ENCODE measurements at places on chromosomes 2 and 18.

- DNase-seq, result peak; percentile 40
Observed at GRCh38 chr2:32745191-32745590, 117.3 kb downstream of the TTC27 start.

DNA sequence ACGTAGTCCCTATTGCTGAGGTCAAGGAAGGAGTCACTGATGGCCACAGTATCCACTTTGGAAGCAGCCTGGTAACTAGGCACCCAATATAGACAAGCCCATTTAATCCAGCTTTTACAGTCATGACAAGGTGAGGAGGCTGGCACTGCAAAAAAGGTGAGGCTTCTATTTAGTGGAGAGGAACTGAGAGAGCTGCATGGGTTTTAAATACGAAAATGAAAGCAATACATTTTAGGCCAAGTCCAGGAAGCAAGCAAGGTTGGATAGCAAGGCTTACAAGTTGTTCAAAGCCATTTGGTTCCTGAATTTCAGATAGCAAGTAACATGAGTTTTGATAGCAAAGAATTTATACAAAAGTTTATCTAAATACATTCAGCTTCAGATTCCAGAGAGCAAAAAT is 80.4 kb downstream of the SGPP2 start:
- no peak for DNase-seq

DNA sequence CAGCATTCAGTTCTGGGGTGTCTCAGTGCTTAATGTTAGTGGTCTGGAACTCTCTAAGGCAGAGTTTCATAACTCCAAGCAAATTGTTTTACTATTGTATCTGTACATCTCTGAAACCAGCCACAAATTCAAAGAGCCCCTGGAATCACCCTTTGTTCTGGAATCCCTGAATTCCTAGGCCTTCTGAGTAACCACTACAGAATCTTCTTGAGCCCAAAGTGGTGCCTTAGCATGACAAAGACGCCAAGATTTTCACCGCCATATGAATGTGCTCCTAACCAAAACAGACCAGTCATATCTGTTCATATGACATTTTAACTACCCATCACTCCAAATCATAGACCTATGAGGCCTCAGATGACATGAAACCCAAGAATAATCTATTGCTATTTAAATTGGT is 668.1 kb downstream of the EPHA4 start:
- no peak for DNase-seq

- DNase-seq, result no peak
Observed at GRCh38 chr2:200763422-200763821, 48.3 kb upstream of the BZW1 start.

- no peak for DNase-seq
Observed at GRCh38 chr2:190791347-190791975, 89.2 kb upstream of the GLS start.

- DNase-seq, result no peak
Observed at GRCh38 chr2:73009177-73009839, 62.2 kb downstream of the SFXN5 start.

GRCh38 chr2:50922506-50922905 is 109.4 kb downstream of the NRXN1 start:
- no peak for DNase-seq

- no peak for DNase-seq
Observed at GRCh38 chr2:160664603-160665140, 171.1 kb upstream of the RBMS1 start.

GRCh38 chr2:2389215-2389614 is 58.1 kb upstream of the MYT1L start:
- no peak for DNase-seq

GRCh38 chr2:100394111-100394641 is 23.3 kb downstream of the CHST10 start:
- DNase-seq, result no peak

- no peak for DNase-seq
Observed at GRCh38 chr2:25966531-25967270, 15.6 kb downstream of the KIF3C start.

GRCh38 chr2:165114346-165114939 is 89.4 kb downstream of the SCN3A start:
- peak; percentile 66 for DNase-seq

GRCh38 chr2:237453671-237454070 is 33.4 kb upstream of the MLPH start:
- DNase-seq, result no peak

- no peak for DNase-seq
Observed at GRCh38 chr2:108436976-108437375, 12.0 kb upstream of the GCC2 start.

DNA sequence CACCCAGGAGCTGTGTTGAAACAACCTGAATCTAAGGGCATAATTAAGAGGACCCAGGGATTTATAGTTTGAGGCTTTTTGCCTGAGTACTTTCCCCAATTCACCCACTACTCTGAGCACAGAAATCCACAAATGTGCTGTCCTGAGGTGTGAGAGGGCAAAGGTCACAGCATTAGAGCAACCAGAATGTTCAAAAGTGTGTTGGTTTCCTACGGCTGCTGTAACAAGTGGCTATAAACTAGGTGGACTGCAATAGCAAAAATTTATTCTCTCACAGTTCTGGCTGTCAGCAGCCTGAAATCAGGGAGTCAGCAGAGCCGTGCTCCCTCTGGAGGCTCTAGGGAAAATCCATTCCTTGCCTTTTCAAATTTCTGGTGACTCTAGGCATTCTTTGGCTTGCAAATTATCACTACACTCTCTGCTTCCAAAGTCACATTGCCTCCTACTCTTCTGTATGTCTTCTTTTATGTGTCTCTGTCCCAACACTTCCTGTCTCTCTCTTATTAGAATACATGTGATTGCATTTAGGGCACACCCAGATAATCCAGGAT is 91.4 kb upstream of the TACR1 start:
- DNase-seq, result no peak

DNA sequence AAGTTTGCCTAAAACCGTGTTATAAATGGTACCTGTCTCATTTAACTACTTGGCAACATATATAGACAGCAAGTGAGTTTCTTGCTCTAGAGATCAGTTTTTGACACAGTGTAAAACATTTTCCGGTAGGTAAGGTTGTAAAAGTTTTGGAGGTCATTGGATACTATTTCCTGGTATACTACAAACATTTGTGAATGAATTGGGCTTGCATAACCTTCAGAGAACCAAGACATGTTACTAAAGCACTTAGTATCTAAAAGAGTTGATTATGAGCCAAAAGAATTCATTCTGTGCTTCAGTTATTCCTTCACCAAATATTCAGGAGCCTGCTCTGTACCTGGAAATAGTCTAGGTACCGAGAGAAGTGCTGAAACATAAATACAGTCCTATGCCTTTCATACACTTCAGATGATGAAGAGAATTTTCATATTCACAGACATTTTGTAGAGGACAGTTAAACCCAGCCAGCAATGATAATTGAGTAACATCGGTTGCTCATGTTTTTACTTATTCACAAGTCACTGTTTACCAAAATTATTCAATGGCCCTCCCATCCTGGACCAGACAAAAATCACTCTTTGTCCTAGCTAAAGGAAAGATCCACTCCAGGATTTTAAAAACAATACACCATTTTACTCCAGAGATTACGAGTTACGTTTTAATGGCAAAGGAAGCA is 319.4 kb upstream of the RBMS1 start:
- DNase-seq, result no peak

- no peak for DNase-seq
Observed at GRCh38 chr2:178947006-178947405, 102.9 kb downstream of the CCDC141 start.

DNA sequence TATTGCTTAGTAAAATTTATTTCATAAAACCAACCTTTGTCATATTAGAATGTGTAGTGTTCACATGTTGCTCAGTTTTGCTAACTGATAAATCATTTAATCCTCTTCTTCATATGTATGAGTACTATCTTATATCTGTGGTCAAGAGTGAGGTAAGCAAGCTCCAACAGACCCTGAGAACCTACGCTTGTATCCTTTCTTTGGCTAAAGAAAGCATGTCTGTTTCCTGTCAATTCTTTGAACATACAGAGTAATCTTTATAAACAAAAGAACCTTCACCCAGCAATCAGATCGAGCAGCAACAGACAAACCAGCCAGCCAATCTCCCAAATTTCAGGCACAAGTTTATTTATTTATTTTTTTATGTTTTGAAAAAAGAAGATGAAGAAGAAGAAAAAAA is 6.4 kb downstream of the ADCYAP1 start:
- no peak for DNase-seq

DNA sequence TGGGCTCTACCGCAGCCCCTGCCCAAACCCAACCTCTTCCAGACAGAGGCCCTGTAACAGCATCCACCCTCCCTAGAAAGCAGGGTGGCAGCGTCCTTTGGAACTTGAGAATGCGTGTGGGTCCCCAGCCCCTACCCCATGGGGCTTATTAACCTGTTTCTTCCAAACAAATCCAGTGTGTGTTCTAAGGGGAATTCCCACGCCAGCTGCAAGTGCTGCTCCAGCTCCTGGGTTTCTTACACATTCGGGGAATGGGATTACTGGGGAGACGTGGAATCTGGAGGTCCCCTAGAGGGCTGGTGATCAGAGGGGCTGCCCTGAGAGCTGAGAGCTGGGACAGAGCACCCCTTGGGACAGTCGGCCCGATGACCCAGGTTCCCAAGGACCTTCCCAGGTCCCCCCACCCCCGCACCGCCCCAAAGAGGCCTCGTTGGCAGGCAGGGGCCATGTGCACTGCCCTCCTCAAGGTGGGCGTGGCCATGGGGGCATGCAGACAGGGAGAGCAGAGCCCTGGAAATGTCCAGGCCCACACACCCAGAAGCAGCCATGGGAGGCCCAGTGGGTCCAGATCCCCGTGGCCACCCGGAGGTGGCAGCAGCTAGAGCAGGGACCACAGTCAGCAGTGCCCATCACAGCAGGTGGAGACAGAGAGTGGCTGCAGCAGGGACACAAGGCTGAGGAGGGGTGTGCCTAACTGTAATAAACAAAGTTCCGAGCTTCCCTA is 18.8 kb upstream of the TEX44 start:
- no peak for DNase-seq

- no peak for DNase-seq
Observed at GRCh38 chr2:187313831-187314230, 134.2 kb downstream of the CALCRL start.

DNA sequence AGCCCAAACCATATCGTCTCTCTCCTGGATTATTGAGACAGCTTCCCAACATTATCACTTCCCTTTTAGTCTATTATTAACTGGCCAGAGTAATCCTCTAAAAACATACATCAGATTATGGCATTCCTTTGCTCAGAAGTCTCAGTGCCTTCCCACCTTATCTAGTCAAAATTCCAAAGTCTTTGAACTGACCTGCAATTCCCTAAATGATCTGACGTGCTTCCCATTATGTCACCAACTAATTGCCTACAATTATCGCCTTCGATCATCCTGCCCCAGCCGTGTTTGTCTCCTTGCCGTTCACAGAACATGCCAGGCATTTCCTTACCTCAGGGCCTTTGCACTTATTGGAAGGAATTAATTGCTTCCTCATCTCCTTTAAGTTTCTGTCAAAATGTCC is 332.4 kb downstream of the IRS1 start:
- DNase-seq, result no peak

DNA sequence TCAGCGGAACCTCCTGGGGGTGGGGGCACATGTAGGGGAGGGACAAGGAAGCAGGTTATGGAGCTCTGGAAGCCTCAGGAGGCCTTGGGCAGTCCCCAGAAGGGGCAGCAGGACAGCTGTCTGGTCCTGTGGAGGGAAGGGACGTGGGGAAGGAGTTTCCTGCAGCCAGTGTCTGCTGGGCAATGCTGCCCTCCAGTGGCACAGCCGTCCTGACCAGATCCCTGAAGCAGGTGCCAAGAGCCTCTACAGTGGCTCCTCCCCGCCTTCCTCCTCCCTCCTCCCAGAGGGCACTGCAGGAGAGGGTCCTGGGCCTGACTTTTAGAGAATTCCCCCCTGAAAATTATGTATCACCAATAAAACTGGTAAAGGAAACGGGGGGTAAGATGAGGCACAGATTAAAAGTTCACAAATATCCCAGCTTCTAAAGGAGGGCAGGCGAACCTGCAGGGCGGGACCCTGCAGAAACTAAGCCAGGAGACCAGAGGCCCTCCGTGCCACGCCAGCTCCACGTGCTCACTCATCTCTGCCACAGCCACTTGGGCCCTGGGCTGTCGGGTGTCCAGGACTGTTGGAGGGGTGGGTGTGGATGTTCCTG is 258.5 kb downstream of the TWIST2 start:
- peak; percentile 25 for DNase-seq

DNA sequence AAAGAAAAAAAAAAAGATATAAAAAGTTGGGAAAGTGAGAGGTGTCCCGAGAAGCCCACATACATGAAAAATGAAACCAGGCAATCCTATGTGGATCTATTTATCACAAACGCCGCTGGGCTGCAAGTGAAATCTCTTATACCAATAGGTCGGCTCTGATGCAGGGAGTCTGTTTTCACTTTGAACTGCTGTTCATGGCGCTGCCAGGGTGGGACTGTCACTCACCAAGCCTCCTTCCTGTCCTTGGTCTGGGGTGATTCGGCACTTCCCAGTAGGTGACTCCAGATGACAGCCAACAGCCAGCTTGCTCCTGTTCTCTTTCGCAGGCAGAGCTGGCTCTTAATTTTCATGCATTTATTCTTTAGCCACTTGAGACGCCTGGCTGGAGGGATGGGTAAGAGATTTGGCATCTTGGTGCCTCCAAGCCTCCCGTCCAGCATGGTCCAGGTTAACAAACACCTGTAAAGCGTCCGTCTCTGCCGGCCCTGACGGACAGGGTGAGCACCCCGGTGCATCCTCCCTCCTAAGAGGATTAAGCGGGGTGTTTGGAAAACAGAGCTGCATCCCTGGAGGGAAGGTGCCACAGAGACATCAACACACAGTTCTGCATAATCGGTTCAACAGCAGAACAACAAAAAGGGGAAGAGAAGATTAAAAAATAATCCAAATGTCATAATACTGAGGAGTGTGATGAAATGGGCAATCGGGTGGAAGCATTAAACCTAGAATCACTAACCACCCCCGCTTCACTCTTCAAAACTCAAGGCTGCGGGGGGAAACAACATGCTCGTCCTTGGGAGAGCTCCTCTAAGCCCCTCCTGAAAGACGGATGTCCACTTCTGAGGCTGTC is 58.7 kb downstream of the STEAP3 start:
- DNase-seq, result no peak

- no peak for DNase-seq
Observed at GRCh38 chr2:229443141-229443540, 172.1 kb upstream of the PID1 start.

GRCh38 chr2:20877960-20878359 is 55.1 kb upstream of the LDAH start:
- no peak for DNase-seq

DNA sequence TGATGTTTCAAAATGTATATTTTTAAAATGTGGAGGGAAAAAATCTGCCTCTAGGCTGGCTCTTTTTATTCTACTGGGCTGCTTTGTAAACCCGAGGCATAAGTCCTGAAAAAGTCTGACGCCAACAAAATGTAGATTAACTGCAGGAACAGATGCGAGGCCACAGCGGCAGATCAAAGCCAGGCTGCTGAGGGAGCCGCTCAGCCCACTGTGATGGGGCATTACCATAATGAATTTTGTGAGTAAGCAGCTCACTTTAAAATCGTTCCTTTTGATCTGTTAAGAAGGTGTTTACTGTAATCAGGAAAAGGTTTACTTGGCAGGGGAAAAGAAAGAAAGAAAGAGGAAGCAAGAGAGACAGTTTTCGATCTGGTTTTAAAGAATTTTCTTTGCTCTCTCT is 269.0 kb downstream of the ICOS start:
- DNase-seq, result no peak

- DNase-seq, result peak; percentile 48
Observed at GRCh38 chr2:226544596-226545210, 254.9 kb downstream of the IRS1 start.

- no peak for DNase-seq
Observed at GRCh38 chr18:75227535-75228296, 17.1 kb downstream of the TSHZ1 start.
